GF-D8 (cell line): ENCODE measurements at places on chromosomes 12 and 14.
A peak's percentile ranks its signal among the peaks of the same experiment; 100 is the strongest.

- no peak for DNase-seq
These were observed 223.8 kb downstream of the C12orf75 start for GRCh38 chr12:105554223-105554678.

GRCh38 chr12:29164477-29165393 is 15.7 kb downstream of the FAR2 start:
- peak; percentile 70 for DNase-seq

GRCh38 chr12:96526110-96526509 is 36.7 kb downstream of the CFAP54 start:
- DNase-seq = no peak

DNA sequence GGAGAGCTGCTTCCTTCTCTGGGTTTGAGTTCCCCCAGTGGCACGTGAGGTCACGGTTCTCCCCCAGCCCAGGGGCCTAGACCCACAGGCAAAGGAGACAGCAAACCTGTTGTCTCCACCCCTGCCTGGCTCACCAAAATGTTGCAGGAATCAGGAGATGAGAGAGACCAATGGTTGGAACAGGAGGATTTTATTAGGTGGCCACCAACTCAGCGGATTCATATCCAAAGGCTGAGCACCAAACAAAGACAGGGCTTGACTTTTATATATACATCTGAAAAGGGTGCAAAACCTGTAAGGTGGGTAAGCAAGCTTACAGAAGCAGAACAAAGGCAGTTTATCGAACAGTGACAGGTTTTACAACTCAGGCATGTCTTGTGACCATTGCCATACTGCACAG is 9.2 kb upstream of the ADAM21 start:
- DNase-seq = no peak

- no peak for DNase-seq
These were observed 148.0 kb upstream of the NUDT4 start for GRCh38 chr12:93229494-93230325.

DNA sequence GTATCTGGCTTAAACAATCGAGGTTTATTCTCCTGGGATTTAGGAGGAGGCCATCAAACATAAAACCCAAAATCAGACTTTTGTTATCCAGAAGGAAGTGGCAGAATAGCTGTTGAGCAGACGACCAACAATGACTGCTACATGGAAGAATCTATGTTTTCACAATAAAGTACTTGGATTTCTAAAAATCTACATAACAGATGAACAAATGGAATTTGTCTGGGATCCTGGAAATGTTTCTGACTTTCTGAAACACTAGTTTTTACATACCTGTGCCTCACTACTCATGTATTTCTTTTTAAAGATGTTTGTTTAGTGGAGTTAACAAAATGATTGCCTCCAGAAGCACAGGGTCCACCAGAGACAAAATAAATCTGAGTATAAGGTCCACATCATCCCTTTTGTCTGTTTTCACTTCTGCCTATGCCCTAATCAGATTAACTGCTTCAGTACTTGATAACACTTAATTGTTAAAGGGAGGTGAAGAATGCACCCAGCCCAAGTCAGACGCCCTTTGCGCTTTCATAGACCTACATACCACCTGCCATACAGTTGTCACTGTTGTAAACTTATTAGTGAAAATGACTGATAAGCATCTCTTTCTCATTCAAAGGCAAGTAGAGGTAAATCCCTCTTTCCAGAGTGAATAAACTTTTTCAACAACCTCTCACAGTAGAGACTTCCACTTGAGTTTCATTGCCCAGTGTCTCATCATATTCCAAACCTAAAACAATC is 164.6 kb downstream of the EGLN3 start:
- DNase-seq = no peak

DNA sequence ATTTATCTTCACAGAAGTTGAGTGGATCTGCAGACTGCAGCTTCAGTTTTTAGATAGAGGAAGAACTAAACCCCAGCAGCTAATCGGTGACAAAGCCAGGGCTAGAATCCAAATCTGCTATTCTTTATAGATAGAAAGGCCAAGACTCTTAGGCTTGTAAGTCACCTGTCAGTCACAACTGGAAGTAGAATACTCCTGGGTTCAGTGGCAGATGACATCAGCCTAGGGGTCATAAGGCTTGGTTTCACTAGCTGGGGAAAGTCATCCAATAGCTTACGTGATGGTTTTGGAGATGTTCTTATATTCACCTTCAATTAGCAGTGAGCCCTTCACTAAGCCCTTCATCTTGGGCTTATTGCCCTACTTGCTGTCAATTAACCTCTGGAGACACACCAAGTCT is 93.4 kb downstream of the APAF1 start:
- no peak for DNase-seq

DNA sequence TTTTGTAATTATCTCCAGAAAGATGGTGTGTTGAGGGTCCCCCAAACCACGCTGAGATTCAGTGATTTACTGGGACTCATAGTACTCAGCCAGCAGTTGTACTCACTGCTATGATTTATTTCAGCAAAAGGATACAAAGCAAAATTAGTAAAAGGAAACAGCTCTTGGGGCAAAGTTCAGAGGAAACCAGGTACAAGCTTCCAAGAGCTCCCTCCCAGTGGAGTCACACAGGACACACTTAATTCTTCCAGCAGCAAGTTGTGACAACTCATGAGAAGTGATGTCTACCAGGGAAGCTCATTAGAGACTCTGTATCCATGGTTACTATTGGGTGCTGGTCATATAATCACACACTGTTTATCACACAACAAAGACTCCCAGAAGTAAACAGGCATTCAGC is 38.7 kb downstream of the TTC8 start:
- DNase-seq = no peak

- no peak for DNase-seq
These were observed 13.7 kb downstream of the MYBPC1 start for GRCh38 chr12:101608301-101609133.

DNA sequence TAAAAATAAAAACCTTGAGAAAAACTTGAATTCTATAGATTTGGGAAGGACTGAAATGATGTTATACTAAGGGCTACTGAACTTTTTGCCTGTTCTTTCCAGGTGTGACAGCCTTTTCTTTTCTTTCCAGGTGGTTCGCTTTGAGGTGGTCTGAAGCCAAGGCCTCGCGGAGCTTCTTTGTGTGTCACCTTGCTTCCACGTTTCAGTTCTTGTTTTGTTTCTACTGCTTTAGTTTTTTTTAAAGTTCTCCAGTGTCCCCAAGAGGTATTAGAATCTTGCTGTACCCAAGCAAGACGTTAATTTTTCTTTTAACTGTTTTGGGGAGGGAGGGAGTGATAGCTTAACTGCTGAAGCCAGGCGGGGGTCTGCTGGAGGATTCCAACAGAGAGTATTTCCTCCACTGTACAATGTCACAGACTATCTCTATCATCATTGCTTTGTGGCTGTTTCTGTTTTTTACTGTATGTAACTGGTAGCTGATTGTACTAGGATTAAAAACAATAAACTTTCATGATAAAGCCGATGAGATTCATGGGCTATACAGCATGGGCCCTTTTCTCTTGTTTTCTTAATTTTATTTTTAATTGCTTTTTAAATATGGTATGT is 40.2 kb downstream of the PROX2 start:
- DNase-seq = no peak

GRCh38 chr12:2696136-2696535 is 98.6 kb upstream of the FKBP4 start:
- DNase-seq = peak; percentile 31

- DNase-seq = peak; percentile 33
These were observed 1.7 kb upstream of the SPATS2 start for GRCh38 chr12:49365542-49365941.

DNA sequence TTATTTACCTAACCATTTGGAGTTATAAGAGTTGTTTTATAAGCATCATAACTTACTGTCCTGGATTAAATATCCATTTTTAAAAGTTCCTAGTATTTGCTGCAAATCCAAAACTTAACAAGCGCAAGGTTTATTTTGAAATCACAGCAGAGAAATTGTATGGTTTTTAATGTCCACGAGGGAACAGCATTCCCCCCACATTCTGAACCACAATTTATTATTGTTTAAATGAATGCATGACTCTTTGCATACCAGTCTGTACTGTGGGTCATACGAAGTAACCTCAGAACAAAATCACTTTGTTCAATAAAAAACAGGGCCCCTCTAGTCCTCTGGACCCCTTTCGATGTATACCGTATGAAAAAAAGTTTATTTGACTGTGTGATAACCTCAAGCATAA is 75.9 kb downstream of the DACT1 start:
- DNase-seq = no peak

- DNase-seq = no peak
These were observed 48.5 kb upstream of the OR5AU1 start for GRCh38 chr14:21204167-21205025.

DNA sequence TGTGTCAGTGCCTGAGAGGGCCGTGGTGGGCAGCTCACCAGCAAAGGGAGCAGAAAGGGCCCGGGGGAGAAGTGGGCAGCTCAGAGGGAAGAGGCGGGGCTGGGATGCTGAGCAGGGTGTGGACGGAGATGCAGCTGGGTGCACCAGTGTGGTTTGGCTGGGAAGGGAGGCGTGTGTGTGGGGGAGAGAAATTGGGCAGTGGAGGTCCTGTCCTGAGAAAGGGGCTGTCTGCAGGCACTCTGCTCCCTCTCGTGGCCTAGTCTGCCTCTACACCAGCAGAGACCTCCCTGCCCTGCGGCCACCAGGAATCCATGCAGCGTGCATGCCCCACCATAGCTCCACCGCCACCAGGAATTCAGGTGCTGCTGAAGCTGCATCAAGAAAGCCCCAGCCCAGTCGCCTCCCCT is 6.4 kb downstream of the TMEM121 start:
- no peak for DNase-seq

GRCh38 chr12:27780612-27781408 is 774 bp upstream of the MANSC4 start:
- no peak for DNase-seq

DNA sequence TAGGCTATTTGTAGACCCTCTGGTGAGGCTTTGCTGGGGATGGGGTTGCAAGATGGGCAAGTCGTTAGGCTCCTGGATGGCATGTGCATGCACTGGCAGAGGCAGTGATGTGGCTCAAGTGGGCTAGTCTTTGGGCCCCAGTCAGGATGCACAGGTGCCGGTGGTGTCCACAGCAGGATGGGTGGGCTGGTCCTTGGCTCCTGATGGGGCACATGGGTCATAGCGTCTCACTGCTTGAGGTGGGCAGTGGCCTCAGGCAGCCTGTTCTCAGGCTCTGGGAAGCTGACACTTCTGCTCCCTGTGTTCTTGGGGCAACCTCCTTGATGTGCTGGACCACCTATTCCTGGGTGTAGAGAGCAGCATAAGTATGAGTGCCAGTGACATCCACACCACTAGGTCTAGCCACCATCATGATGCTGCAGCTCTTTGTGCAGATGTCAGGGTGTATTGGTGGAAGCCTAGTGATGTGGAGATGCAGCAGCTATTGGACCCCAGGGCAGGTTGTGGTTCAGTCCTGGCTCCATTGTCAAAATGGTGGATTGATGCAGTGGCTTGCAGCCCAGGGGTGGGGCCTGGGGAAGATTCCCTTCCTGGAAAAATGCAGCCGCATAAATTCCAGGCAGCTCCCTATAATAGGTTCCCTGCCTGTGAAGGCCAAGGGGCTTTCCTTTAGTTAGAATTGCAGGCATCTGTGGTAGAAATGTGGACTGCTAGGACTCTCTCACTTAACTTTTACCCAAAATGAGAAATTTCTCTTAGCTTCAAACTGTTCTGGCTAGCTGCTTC is 742.5 kb upstream of the MDGA2 start:
- no peak for DNase-seq

GRCh38 chr12:72828662-72829324 is 556.6 kb downstream of the TRHDE start:
- DNase-seq = no peak

- DNase-seq = no peak
These were observed 135.5 kb upstream of the SFSWAP start for GRCh38 chr12:131575371-131575770.

- DNase-seq = no peak
These were observed 10.9 kb upstream of the RIN3 start for GRCh38 chr14:92502541-92503286.
